ENCODE measurements at places on chromosomes 13 and 19. TPM values are rescaled to one million over a fixed set of nuclear protein-coding genes. Genes with fewer than 3 reads are reported as not detected.

DNA sequence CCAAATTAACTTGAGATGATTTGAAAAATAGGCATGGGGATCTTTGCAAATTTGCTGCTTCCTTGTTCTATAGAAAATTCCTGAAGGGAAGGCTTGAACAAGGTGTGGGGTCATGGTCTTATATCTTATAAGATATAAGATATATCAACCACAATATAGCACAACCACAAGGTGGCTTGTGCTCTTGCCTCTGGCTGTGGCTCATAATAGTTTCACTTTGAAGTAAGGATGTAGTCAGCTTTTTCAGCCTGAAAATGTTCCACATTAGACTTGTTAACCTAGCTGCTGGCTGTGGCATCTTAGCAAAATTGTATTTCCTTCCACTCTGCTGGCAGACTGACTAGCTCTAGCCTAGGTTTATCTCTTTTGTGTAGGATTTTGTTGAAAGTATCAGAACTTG lies 169.7 kb downstream of the KLF5 start:
- no peaks in the 10 kb centered on the region for H3K27me3 ChIP-seq
- H3K4me3 ChIP-seq = no peak overlapping the region
- no peaks in the 10 kb centered on the region for H3K36me3 ChIP-seq
- no peak overlapping the region for H3K27ac ChIP-seq
- H3K4me1 ChIP-seq = no peaks in the 10 kb centered on the region

- peaks cover 3% of the 10 kb centered on the region for H3K36me3 ChIP-seq
- H3K4me1 ChIP-seq = peaks cover 31% of the 10 kb centered on the region
- H3K4me3 ChIP-seq = no peak overlapping the region
- DNase-seq = no peak
- no peak overlapping the region for H3K27ac ChIP-seq
These were observed 10.6 kb downstream of the ATP11A start for GRCh38 chr13:112700291-112701060.

- H3K27me3 ChIP-seq = peaks cover 21% of the 10 kb centered on the region
- no peak overlapping the region for H3K27ac ChIP-seq
- no peak overlapping the region for H3K4me3 ChIP-seq
- peaks cover 30% of the 10 kb centered on the region for H3K36me3 ChIP-seq
These were observed 11.4 kb downstream of the NDUFA11 start for GRCh38 chr19:5891938-5892771.

DNA sequence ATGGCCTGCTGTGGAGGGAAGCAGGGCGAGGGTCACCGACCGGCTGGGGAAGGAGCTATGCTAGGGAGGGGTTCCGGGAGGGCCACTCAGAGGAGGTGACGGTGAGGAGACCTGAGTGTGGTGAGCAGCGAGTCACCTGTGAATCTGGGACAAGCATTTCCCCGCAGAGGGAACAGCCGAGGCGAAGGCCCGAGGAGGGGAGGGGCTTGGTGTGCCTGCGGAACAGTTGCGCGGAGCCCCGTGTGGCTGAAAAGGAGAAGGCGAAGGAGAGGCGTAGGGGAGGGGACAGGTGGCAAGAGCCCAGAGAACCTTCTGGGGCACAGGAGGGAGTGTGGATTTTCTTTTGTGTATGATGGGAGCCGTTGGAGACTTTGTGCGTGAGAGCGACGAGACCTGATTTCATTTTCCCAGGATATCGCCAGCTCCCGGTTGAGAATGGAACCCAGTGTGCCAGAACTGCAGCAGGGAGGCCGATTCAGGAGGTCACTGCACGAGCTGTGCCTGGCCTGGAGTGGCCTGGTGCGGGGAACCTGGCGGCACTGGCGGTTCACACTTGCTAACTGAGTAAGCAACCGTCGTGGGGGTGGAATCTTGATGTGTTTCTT lies 117.7 kb upstream of the ZNF507 start:
- peaks cover 14% of the 10 kb centered on the region for H3K27me3 ChIP-seq
- H3K36me3 ChIP-seq = no peaks in the 10 kb centered on the region
- no peak for DNase-seq
- no peak overlapping the region for H3K27ac ChIP-seq

DNA sequence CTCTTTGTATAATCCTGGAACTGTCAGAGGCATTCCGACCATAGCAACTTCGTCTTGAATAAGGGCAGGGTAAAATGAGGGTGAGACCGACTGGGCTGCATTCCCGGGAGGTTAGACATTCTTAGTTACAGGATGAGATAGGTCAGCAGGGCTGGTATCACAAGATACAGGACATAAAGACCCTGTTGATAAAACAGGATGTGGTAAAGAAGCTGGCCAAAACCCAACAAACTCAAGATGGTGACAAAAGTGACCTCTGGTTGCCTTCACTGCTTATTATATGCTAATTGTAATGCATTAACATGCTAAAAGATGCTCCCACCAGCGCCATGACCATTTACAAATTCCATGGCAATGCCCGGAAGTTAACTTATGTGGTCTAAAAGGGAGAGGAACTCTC lies 27.7 kb upstream of the MBNL2 start:
- H3K4me1 ChIP-seq = peaks cover 15% of the 10 kb centered on the region
- no peak overlapping the region for H3K27ac ChIP-seq
- DNase-seq = peak; percentile 5
- H3K36me3 ChIP-seq = no peaks in the 10 kb centered on the region

GRCh38 chr13:18948664-18949488 lies 232.7 kb downstream of the TUBA3C start:
- no peak overlapping the region for H3K27ac ChIP-seq
- H3K36me3 ChIP-seq = no peaks in the 10 kb centered on the region
- no peaks in the 10 kb centered on the region for H3K4me1 ChIP-seq
- DNase-seq = no peak

DNA sequence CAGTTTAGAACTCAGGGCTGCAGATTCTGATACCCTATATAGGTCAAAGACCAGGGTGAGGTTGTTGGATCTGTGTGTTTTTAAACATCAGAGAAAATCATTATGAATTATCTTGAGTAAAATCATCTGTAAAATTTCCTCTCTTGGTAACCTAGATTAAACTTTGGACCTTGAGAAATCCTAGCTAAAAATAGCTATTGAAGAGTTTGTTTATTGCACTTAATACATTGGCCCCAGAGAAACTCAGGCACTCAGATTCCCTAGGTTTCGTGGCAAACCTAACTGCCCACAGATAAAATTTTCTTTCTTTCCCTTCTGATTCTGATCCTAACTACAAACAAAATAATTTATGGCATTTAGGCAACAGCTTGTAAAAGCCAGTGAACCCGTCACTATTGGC lies 102.3 kb downstream of the GPC6 start:
- no peak overlapping the region for H3K4me3 ChIP-seq
- no peak for DNase-seq
- no peaks in the 10 kb centered on the region for H3K27me3 ChIP-seq
- H3K4me1 ChIP-seq = no peaks in the 10 kb centered on the region
- no peaks in the 10 kb centered on the region for H3K36me3 ChIP-seq
- no peak overlapping the region for H3K27ac ChIP-seq

- H3K36me3 ChIP-seq = peaks cover 5% of the 10 kb centered on the region
- DNase-seq = no peak
- H3K27ac ChIP-seq = peak overlapping the region; percentile 82
- H3K4me3 ChIP-seq = no peak overlapping the region
- peaks cover 20% of the 10 kb centered on the region for H3K4me1 ChIP-seq
These were observed 20.0 kb downstream of the GARRE1 start for GRCh38 chr19:34274284-34274826.

- H3K27me3 ChIP-seq = no peaks in the 10 kb centered on the region
- no peak overlapping the region for H3K27ac ChIP-seq
- peak; percentile 70 for DNase-seq
- H3K4me3 ChIP-seq = no peak overlapping the region
These were observed 463.5 kb downstream of the GPC6 start for GRCh38 chr13:93690139-93690538.

- H3K27ac ChIP-seq = peak overlapping the region; percentile 79
- H3K4me1 ChIP-seq = peaks cover 15% of the 10 kb centered on the region
- no peaks in the 10 kb centered on the region for H3K36me3 ChIP-seq
- H3K27me3 ChIP-seq = peaks cover 53% of the 10 kb centered on the region
- DNase-seq = peak; percentile 48
- peak overlapping the region; percentile 53 for H3K4me3 ChIP-seq
These were observed 605 bp downstream of the TMEM255B start for GRCh38 chr13:113759525-113760137.

GRCh38 chr13:78121001-78121400 lies 202.4 kb upstream of the EDNRB start:
- H3K4me1 ChIP-seq = no peaks in the 10 kb centered on the region
- no peaks in the 10 kb centered on the region for H3K36me3 ChIP-seq
- DNase-seq = no peak
- H3K4me3 ChIP-seq = no peak overlapping the region
- no peaks in the 10 kb centered on the region for H3K27me3 ChIP-seq

DNA sequence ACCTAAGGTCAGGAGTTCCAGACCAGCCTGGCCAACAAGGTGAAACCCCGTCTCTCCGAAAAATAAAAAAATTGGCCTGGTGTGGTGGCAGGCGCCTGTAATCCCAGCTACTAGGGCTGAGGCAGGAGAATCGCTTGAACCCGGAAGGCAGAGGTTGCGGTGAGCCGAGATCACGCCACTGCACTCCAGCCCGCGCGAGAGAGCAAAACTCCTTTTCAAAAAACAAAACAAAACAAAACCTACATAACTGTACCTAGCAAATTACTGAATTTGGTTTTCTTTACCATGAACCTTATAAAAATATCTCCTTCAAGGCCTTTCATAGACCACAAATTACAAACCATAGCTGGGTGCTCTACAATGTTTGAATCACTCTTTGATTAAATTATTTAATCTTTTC lies 760 bp downstream of the ZNF91 start:
- no peaks in the 10 kb centered on the region for H3K27me3 ChIP-seq
- H3K4me3 ChIP-seq = peak overlapping the region; percentile 89
- peak overlapping the region; percentile 97 for H3K27ac ChIP-seq
- peaks cover 11% of the 10 kb centered on the region for H3K4me1 ChIP-seq

CYP4F2 gene
- total RNA-seq = not detected

ZNF283 gene
- 16.8 TPM for total RNA-seq

C1QTNF9B gene
- 2.9 TPM for total RNA-seq

GRK1 gene
- 0.22 TPM for total RNA-seq

C13orf42 gene
- 0.09 TPM for total RNA-seq

CYP2F1 gene
- total RNA-seq = not detected

ZNF548 gene
- 19.6 TPM for total RNA-seq

MAB21L1 gene
- total RNA-seq = 9.0 TPM

ZBTB45 gene
- total RNA-seq = 3.0 TPM

Measured in muscle of leg (tissue), 16 donors.